Iris pigment epithelial cell (primary cell): ENCODE measurements at places on chromosomes 11 and 22.

DNA sequence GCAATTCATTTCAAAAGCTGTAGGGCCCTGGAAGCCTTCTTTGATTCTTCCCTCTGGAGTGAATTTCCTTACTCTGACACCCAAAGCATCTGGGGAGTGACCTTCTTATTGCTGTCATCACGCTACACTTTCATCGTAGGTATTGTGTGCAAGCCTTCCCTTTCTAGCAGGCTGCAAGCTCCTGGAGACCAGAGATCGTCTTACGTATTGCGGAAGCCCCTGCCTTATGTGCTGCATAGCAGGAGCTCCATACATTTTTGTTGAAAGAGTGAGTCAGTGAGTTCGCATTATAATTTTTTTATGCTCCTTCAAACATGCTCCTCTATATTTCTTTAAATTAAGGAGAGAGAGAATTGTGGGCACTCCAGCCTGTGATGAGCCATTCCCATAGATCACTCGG, 21.2 kb upstream of the TMEM218 start:
- DNase-seq, result no peak

DNA sequence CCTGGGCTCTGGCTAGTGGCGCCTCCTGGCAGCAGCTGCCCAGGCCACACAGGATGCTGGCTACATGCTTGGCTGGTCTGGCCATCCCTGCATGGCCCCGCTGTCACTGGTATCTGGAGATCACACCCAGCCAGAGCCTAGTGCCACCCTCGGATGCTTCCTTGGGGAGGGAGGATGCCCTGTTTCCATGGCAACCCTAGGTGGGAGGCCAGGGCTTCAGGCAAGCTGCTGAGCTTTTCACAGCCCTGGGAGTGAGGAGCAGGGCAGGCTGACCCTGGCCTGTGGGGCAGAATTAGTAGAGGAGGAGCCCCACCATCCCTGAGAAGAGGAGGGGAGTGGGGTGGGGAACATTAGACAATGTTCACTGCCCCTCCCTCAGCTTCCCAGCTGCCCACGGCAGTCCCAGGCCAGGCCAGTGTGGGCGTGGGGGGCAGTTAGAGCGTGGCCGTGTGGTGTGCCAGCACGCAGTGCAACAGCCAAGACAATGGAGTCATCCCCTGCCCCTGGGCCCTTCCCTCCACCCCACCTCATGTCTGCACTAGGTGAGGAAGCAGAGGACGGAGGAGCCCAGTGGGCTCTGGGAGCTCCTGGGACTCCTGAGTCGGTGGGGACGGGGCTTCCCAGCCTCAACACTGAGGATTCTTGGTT, 50.4 kb downstream of the PARVB start:
- DNase-seq, result no peak

DNA sequence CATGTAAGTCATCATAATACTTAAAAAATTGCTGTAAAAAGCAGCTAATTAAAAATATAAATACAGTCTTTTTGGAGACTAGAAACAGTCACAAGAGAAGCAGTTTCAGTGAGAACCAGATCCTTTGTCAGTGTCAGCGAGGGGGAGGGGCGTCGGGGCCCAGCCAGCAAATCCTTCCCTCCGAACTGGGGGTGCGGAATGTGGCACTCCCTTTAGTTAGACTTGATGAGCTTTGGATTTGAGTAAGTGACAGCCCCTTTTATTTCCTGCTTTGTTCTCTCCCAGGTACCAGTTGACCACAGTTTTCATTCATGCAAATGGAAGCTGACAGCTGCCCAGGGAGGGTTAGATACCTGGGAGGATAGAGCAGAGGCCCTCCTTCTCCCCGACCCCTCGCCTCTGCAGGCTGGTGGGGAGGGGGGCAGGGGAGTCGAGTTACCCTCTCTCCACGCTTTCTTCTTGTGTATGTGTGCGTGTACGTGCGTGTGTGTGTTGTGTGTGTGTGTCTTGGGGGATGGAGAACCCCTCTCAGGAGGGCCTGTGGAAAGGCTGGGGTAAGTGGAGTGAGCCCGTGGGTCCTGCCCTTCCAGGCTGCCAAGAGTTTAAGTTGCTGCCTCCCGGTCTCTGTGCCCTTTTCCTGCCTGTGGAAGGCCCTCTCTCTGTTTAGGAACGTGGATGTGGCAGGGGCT, 38.3 kb downstream of the PTPRJ start:
- DNase-seq, result no peak

DNA sequence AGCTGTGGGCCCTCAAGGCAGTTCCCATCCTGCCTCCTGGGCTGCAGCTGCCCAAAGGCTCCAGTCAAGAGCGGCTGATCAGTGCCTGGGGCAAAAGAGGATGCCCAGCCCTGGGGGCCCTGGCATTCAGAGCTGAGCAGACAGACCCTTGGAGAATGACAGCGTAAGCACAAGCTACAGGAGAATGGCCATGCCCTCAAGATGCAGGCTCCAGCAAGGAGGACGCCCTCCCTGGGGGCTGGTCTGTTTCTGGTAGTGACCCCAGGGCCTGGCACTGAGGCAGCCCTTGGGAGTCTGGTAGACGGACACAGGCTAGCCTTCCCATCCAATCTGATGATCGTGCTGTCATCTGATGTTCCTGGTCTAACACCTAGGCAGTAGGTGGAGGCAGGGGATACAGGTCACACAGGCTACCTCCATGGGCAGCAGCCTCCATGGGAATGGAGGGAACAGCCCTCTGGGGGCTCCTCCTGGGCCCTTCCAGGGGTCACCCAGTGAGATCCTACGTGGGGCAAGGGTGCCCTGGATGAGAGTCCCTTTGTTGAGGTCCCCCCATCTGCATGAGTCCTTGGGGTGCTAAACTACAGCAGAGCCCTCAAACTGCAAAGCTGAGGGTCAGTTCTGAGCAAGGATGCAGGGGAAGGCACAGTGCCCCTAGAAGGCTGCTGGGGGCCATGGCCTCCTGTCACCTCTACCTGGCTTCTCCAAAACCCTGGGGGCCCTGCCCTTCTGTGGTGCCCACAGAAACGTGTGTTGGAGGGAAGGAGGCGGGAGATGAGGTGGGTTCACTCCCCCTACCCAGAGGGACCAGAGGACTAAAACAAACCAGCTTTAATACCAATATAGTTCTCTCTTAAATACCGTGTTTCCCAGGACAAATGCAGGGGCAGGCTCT, 10.2 kb upstream of the SF1 start:
- no peak for DNase-seq

GRCh38 chr22:41848468-41848867, 15.6 kb downstream of the SREBF2 start:
- DNase-seq, result peak; percentile 55

GRCh38 chr22:26903030-26903856, 245.9 kb downstream of the MIAT start:
- no peak for DNase-seq

- DNase-seq, result no peak
These were observed 45.3 kb downstream of the TMEM135 start for GRCh38 chr11:87083029-87083428.

DNA sequence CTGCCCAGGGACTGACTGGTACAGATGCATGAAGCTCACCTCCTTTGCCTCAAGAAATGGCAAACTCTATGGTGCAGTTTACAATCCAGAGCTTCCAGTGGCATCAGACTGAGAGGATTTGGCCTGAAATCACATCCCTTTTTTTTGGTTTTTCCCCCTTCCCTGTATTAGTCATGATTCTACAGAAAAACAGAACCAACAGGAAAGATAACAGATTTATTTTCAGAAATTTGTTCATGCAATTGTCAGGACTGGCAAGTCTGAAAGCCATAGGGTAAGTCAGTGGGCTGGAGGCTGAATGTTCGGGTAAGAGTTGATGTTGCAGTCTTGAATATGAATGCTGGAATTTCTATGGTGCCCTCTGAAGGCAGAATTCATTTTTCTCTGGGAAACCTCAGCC, 12.0 kb upstream of the ZDHHC13 start:
- no peak for DNase-seq

GRCh38 chr11:11909727-11910126, 68.0 kb downstream of the USP47 start:
- peak; percentile 67 for DNase-seq

GRCh38 chr11:61077936-61078335, 24.4 kb upstream of the CD5 start:
- no peak for DNase-seq

DNA sequence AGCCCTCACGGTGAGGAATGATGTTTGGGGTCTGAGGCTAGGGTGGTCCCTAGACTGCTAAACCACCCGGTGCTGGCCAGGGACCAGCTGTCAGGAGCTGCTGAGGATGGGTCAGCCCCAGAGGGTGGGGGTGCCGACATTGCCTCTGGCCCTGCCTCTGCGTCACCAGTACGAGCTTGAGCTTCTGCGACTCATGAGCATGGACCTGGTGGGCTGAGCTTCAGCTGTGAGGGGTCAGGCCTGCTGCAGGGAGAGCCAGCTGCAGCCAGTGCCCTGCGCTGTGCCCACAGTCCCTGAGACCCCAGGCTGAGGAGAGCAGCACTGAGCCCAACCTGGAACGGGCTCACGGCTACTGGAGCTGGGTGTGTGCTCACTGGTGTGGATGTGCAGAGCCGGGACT, 7.0 kb downstream of the DERL3 start:
- DNase-seq, result no peak

DNA sequence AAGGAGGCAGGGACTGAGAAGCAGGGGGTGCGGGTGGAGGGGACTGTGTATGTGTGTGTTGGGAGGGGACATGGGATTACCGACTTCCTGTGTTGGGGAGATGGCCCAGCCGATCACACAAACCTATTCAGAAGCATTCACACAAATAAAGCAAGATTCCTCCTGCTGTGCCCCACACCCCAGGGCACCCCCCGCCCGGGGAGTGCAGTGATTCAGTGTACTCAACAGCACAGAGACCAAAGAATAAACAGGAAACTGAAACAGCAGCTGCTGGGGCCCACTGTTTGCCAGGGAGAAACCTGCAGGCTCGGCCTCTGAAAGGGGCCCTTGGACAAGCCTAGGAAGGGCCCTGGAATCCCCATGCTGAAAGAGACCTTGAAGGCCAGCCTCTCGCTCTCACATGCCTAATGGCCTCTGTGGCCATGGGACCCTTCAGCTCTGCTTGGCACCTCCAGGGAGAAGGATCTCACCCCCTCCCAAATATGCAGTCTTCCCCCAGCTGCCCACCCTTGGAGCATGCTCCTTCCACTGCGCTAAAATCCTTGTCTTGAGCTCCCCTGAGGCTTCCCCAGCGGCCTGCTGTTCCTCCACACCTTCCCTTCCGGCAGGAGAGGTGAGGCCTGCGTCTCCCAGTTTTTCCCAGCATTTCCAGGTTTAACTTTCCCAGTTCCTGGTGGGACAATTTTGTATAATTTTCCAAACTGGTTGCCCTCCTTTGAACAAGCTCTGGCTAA, 72.9 kb downstream of the CSNK2A3 start:
- peak; percentile 62 for DNase-seq

GRCh38 chr22:29870574-29870973, 12.4 kb upstream of the MTMR3 start:
- DNase-seq, result no peak

GRCh38 chr22:23749841-23750301, 1.0 kb downstream of the ZNF70 start:
- DNase-seq, result no peak

DNA sequence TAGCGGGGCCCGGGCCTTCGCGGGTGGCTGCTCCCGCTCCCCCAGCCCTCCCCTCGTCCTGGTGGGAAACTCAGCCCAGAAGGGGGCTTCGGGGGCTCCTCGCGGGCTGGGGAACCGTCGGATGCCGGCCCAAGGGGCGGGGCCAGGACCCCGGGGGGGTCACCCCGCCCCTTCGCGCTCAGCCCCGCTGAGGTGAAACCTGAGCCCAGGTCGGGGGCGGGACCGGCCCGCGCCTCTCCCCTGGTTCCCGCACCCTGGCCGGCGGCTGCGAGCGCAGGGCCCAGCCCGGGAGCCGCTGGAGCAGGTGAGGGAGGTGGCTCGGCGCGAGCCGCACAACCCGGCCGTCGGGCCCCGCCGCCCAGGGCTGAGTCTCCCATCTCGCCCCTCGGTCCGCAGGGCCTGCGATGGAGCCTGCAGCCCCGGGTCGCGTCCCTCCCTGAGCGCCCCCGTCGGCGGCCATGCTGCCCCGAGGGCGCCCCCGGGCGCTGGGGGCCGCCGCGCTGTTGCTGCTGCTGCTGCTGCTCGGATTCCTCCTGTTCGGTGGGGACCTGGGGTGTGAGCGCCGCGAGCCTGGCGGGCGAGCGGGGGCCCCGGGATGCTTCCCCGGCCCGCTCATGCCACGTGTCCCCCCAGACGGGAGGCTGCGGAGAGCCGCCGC, at the start of gene LARGE2:
Gene LARGE2, plus strand, starts transcription at position 232 of the 658 bp plus-strand sequence. Its CDS starts 227 bp downstream, at position 459.
- DNase-seq, result no peak

- DNase-seq, result peak; percentile 56
These were observed 39.1 kb downstream of the MMP27 start for GRCh38 chr11:102666331-102666957.

- DNase-seq, result no peak
These were observed 10.6 kb upstream of the SLC22A12 start for GRCh38 chr11:64580412-64580811.

- DNase-seq, result peak; percentile 26
These were observed 33.4 kb upstream of the API5 start for GRCh38 chr11:43278193-43278956.

DNA sequence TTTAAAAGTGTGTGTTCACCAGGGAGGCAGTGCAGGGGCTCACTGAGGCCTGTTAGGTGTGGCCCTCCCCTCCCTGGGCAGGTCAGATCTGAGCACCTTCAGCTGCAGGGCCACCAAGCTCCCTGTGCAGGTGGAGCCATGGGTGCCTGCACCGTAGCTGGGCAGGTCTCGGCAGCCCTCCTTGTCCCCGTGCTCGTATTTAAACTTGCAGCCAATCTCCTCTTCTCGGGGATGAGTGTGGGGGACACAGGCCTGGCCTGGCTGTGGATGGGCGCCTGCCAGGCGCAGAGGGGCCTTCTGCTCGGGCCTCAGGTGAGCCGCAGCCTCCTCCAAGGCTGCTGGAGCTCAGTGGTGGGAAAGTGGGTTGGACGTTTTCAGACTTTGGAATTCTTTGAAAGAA, 19.1 kb downstream of the PHRF1 start:
- DNase-seq, result no peak

DNA sequence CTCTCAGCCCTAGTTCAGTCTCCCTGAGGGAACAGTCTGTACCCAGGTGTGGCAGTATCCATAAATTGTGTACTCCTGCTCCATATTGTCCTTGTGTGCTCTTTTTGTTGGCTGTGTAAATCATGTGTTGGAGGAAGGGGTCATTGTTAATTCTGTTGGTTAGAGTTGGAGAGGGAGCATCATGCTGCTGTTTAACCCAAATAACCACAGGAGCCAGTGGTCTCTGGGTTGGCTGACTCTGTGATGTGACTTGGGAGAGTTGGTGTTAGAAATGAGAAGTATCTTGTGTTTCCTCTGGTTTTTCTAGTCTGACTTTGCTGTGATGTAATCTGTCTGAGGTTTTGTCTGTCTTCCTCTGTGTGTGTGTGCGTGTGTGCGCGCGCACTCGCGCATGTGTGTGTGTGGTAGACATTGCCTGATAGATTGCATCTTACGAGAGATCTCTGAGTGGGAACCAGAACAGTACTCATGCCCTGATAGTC, 30.5 kb downstream of the CTNND1 start:
- peak; percentile 76 for DNase-seq
